ENCODE measurements at places on chromosomes 4 and X. TPM values are rescaled to one million over a fixed set of nuclear protein-coding genes. Genes with fewer than 3 reads are reported as not detected.

Gene ETFDH
- total RNA-seq = 22.2 TPM

DNA sequence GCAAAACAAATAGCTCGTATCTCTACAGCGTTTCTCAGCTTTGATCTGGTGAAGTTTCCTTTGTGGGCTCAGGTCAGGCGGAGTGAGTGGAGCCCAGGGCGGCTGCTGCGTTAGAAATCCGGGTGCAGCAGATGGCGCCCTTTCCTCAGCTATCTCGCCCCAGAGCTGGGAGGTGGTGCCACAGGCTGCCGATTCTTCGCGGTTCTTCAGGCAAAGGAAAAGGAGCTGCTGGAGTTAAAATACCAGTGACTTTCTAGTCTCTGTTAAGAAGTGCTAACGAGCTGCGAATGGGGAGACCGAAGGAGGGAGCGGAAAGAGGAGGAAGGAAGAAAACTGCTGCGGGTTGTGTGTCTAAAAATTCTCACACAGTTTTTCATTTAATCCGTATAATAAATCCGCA is 114.6 kb downstream of the CPE start:
- H3K27me3 ChIP-seq = no peaks in the 10 kb centered on the region
- no peaks in the 10 kb centered on the region for H3K36me3 ChIP-seq
- H3K4me1 ChIP-seq = no peaks in the 10 kb centered on the region
- DNase-seq = peak; percentile 37

DNA sequence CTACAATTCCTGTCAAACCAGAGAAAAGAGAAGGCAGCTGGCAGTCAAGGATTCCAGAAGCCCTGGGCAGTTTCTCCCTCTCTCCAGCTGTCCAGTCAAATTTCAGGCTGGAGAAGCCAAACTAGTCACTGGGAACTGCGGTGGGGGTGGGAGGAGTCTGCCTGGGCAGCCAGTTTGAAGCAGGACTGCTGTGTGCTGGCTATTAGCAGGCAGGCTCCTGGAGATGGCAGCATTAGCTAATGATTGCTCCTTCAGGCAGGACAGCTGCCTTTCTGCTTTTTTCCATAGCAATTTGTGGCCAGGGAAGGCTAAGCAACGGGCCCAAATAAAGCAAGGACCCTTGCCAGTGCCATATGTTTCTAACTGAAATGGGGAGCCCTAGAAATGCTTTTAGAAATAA is 44.7 kb upstream of the FGF13 start:
- H3K4me1 ChIP-seq = no peaks in the 10 kb centered on the region
- H3K27me3 ChIP-seq = no peaks in the 10 kb centered on the region
- no peaks in the 10 kb centered on the region for H3K36me3 ChIP-seq
- H3K27ac ChIP-seq = no peak overlapping the region

- H3K36me3 ChIP-seq = no peaks in the 10 kb centered on the region
- peaks cover 13% of the 10 kb centered on the region for H3K4me1 ChIP-seq
- H3K27me3 ChIP-seq = no peaks in the 10 kb centered on the region
- H3K27ac ChIP-seq = no peak overlapping the region
- no peak overlapping the region for H3K4me3 ChIP-seq
- no peak for DNase-seq
Measured at GRCh38 chrX:2468261-2469195, 32.2 kb downstream of the DHRSX start.

GRCh38 chr4:105765690-105766407 is 57.3 kb downstream of the GSTCD start:
- H3K4me3 ChIP-seq = no peak overlapping the region
- DNase-seq = peak; percentile 63
- no peaks in the 10 kb centered on the region for H3K36me3 ChIP-seq
- H3K27me3 ChIP-seq = no peaks in the 10 kb centered on the region
- H3K4me1 ChIP-seq = peaks cover 20% of the 10 kb centered on the region

Gene NXF2
- not detected for total RNA-seq

- H3K27ac ChIP-seq = no peak overlapping the region
- H3K27me3 ChIP-seq = no peaks in the 10 kb centered on the region
- DNase-seq = no peak
- no peaks in the 10 kb centered on the region for H3K36me3 ChIP-seq
- H3K4me3 ChIP-seq = no peak overlapping the region
- no peaks in the 10 kb centered on the region for H3K4me1 ChIP-seq
Measured at GRCh38 chrX:24480400-24480865, 15.3 kb downstream of the PDK3 start.

- no peak for DNase-seq
- H3K27me3 ChIP-seq = no peaks in the 10 kb centered on the region
- no peaks in the 10 kb centered on the region for H3K4me1 ChIP-seq
- no peak overlapping the region for H3K27ac ChIP-seq
- H3K4me3 ChIP-seq = no peak overlapping the region
- no peaks in the 10 kb centered on the region for H3K36me3 ChIP-seq
Measured at GRCh38 chr4:59759082-59759825, 1440.9 kb upstream of the ADGRL3 start.

Gene DRD5
- not detected for total RNA-seq

Gene GPC4
- total RNA-seq = 9.7 TPM

- no peak for DNase-seq
- no peaks in the 10 kb centered on the region for H3K36me3 ChIP-seq
- no peak overlapping the region for H3K27ac ChIP-seq
- H3K4me1 ChIP-seq = no peaks in the 10 kb centered on the region
- H3K4me3 ChIP-seq = no peak overlapping the region
- H3K27me3 ChIP-seq = no peaks in the 10 kb centered on the region
Measured at GRCh38 chr4:16203083-16203482, 23.2 kb downstream of the TAPT1 start.

Gene P2RY10
- not detected for total RNA-seq

Gene ODAM
- total RNA-seq = not detected

Gene GABRA4
- not detected for total RNA-seq

Gene AVPR2
- total RNA-seq = not detected

DNA sequence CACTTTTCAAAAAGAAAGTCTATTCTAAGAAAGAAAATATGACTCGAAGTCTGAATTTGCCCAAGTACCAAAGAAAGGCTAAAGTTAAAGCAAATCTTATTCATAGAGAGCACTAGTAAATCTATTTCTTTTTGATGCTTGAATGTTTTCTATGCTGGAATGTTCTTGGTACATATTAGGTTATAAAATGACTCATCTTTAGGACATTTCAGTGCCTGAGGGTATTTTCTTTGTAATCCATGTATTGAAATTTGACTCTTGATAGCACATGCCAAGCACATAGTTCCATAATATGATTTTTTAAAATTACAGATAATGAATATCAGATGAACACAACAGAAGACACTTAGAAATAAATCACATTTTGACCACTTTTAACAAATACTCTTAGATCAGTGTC is 232.8 kb downstream of the TRIML1 start:
- H3K4me1 ChIP-seq = peaks cover 15% of the 10 kb centered on the region
- peak; percentile 13 for DNase-seq
- H3K27me3 ChIP-seq = no peaks in the 10 kb centered on the region
- no peak overlapping the region for H3K4me3 ChIP-seq
- H3K36me3 ChIP-seq = no peaks in the 10 kb centered on the region

Gene CXCL6
- total RNA-seq = not detected

GRCh38 chr4:60897415-60897814 is 302.7 kb upstream of the ADGRL3 start:
- H3K27me3 ChIP-seq = no peaks in the 10 kb centered on the region
- no peak overlapping the region for H3K4me3 ChIP-seq
- H3K4me1 ChIP-seq = no peaks in the 10 kb centered on the region
- H3K27ac ChIP-seq = no peak overlapping the region
- H3K36me3 ChIP-seq = no peaks in the 10 kb centered on the region
- no peak for DNase-seq

DNA sequence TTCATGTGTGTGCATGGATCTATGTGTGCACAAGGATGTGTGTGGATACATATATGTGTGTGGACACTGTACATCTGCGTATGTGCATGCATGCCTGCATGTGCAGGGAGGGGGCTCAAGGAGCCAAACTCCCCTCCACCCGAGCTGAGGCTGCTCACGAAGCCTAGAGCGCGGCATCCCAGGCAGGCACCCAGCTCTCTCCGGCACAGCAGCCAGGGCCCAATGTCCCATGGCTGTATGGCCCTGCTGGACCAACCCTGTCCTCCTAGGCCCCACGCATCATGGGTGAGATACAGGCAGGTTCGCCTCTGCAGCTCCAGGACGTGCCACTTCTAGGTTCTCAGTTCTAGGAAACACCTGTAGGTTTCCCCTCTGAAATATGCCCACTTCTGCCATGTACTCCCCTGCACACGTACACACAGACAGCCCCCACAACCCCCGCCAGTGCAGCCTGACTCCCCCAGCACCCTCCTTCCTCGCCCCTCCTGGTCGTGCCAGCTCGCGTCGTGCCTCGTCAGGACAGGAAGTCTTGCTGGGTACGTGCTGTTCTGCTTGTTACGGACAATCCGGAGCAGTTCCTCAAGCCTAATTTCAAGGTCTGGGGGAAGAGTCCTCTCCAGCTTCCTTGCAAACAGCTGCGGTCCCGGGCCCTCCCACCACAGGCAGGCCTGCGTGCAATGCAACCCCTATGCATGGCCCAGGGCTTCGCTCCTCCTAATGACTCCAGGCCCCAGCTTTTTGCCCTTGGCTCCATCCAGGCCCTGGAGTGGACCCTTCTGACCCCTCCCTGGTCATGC is 3.2 kb upstream of the ADRA2C start:
- DNase-seq = no peak
- no peaks in the 10 kb centered on the region for H3K36me3 ChIP-seq
- H3K4me1 ChIP-seq = peaks cover 8% of the 10 kb centered on the region
- H3K27ac ChIP-seq = no peak overlapping the region

Gene MGAT4D
- not detected for total RNA-seq

DNA sequence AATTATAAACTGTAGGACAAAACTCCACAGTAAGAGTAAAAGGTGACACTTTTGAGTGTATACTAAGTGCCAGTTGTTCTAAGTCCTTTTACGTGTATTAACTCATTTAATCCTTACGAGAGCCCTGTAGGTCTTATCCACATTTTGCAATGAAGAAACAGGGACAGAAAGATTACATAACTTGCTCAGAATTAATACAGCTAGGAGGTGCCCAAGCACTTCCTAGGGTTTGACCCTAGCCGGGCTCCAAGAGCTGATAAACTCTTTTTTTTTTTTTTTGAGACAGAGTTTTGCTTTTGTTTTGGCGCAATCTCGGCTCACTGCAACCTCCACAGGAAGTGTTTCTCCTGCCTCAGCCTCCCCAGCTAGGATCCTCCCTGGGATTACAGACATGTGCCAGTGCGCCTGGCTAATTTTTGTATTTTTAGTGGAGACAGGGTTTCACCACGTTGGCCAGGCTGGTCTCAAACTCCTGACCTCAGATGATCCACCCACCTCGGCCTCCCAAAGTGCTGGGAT is 110.4 kb downstream of the UBE2K start:
- DNase-seq = no peak
- H3K27ac ChIP-seq = no peak overlapping the region
- H3K36me3 ChIP-seq = no peaks in the 10 kb centered on the region
- H3K4me3 ChIP-seq = no peak overlapping the region
- no peaks in the 10 kb centered on the region for H3K4me1 ChIP-seq
- H3K27me3 ChIP-seq = no peaks in the 10 kb centered on the region

DNA sequence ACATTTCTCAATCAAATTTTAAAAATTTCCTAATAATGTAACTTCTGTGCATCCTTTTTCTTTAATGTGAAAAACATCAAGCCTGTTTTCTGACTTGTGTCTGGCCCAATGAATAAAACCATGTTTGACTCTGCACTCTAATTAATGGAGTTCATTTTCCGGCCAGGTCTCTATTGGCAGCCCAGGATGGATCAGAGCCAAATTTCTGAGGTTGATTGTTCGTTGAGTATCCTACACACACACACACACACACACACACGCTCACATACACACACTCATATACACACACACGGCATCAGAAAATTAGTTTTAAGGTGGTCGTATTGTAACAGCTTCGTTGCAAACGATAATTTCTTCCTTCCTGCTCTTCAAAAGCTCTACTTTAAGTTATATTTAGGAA is 28.9 kb upstream of the TLL1 start:
- H3K4me3 ChIP-seq = no peak overlapping the region
- H3K27ac ChIP-seq = no peak overlapping the region
- no peaks in the 10 kb centered on the region for H3K4me1 ChIP-seq
- H3K27me3 ChIP-seq = no peaks in the 10 kb centered on the region

DNA sequence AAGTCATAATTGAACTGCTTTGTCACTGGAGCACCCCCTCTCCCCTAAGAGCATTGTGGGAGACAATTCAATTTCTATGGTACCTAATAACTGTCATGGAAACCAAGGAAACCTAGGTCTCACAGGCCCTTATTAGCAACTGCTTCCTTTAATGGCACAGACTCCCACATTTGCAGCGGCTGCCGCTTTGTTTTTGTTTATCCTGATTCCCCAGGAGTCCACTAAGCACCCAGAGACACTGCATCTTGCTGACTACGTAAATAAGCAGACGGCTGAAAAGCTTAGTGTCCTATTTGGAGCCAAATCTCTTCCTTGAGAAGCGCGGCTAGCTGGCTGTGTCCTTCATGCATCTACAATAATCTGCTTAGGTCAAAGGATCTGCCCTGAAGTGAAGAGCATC is 494.4 kb downstream of the TMA16 start:
- DNase-seq = no peak
- no peak overlapping the region for H3K27ac ChIP-seq

DNA sequence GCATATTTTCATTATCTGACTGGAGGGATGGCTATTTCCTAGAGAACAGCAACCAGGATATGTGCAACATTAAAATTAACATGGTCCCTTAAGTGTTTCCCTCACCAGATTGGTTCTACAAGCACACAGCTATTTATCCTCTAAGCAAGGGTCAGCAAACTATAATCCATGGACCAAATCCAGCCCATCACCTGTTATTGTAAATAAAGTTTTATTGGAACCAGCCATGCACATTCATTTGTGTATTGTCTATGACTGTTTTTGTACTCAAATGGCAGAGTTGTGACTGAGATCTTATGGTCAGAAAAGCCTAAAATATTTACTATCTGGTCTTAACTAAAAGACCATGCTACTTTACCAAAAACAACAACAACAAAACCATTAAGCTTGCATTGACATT is 77.9 kb downstream of the AMELX start:
- H3K27me3 ChIP-seq = no peaks in the 10 kb centered on the region
- no peak overlapping the region for H3K4me3 ChIP-seq
- H3K36me3 ChIP-seq = no peaks in the 10 kb centered on the region
- H3K4me1 ChIP-seq = no peaks in the 10 kb centered on the region

DNA sequence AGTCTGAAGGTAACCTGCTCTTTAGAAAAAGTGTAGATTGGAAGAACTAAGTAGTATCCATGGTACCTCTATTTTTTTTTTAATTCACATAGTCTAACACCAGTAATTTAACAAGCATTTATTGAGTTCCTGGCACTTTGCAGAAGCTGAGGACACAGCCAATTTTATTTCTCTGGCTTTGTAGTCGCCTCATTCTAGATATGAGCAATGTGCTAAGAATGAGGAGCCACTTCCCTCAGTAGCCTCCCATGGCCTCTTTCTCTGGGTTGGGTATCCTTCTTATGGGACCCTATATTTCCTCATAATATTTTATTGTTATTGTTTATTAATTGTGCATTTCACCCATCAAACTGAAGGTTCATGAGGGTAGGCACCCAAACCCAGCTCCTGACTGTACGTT is 67.6 kb downstream of the ENPEP start:
- H3K27ac ChIP-seq = no peak overlapping the region
- no peaks in the 10 kb centered on the region for H3K4me1 ChIP-seq

- H3K36me3 ChIP-seq = no peaks in the 10 kb centered on the region
- no peak for DNase-seq
- H3K27ac ChIP-seq = no peak overlapping the region
Measured at GRCh38 chr4:110637408-110638088, 14.7 kb upstream of the PITX2 start.

Gene ACE2
- total RNA-seq = not detected
